Activated T-cell treated with anti-CD3 and anti-CD28 coated beads, Interleukin-2, amount 50 U/mL, for 4 hours (primary cell): ENCODE measurements at places on chromosomes 11 and 22.

DNA sequence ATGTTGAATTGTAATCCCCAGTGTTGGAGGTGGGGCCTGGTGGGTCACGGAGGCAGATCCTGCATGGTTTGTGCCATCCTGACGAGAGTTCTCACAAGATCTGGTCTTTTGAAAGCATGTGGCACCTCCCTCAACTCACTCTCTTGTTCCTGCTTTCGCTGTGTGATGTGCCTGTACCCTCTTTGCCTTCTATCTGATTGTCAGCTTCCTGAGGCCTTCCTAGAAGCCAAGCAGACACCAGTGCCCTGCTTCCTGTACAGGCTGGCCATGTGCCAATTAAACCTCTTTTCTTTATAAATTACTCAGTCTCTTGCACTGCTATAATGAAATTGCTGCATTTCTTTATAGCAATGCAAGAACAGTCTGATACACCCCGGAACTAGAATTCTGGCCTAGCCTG, 13.1 kb downstream of the PTPN5 start:
- DNase-seq: no peak

- DNase-seq: no peak
These were observed 709 bp downstream of the FTH1 start for GRCh38 chr11:61966734-61967115.

DNA sequence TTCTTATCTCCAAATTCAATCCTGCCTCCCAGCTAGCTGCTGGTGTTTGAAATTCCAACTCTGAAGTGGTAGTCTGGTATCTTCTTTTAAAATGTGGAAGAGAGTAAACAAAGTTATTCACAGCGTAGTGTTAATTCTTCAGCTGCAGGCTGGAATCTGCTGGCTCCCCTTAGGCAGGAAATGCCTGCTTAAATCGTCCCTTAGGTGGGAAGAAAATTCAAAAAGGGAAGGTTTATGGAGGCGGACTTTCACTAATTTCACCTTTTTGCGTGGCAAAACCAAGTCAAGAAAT, 439.0 kb upstream of the CCDC90B start:
- no peak for DNase-seq

DNA sequence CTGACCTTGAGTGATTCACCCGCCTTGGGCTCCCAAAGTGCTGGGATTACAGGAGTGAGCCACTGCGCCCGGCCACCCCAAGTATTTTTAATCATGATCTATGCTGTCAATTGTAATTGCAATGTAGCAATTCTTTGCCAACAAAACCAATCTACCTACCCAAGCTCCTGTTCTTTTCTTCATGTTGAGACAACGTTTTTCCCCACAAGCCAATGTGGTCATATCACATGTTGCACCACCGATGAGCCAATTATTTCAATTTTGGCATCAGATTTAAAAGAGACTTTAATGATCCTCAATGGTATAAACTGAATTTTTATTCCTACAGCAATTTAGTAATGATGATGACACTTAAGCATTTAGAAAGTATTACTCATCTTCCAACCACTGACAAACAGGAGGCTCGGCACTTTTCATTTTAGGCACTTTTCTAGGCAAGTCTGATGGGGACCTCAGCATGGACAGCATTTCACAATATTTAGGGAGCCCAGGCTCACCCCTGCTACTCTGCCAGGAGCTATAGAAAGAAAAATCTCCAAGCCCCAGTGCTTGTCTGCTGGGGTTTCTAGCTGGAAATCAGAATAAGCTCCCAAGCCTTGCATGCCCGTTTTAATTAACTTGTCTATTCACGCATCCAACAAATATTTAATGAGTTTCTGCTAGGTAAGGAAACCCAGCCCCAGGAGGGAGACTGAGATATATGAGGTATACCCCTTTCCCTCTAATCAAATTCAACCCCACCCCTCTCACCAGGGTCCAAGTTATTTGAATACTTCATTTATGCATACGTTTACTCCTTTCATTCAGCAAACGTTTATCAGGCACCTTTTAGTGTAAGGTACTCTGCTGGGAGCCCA, 291.4 kb downstream of the ST3GAL4 start:
- no peak for DNase-seq

DNA sequence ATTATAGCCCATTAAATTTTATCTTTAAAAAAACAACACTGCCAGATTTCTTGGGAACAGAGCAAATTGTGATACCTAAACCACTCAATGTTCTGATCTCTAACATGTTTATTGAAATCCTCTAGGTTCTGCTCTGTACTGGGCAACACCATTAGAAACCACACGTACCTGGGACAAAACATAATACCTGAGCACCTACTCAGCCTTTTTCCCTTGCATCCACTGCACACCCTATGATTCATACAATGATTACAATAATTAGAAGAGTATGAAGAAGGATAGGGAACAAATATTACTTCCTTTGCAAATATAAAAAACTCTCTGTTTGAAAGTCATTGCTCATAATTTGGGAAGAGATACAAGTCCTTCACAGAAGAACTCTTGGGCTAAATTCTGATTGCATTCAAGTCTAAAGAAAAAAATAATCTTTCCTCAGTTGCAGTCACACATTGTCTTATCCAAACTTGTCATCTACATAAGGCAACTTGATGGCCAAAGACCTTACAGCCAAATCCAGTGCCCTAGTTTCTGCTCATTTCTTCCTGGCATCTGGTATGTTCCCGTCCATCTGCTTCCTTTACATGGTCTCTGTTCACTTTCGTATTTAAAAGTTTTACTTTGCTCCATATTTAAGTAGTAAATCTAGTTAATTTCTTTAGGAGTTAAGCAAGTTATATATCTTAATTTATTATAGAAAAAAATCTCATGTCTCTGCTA, 407.4 kb downstream of the LRRC4C start:
- no peak for DNase-seq
